ENCODE measurements at places on chromosomes 12 and 14.

DNA sequence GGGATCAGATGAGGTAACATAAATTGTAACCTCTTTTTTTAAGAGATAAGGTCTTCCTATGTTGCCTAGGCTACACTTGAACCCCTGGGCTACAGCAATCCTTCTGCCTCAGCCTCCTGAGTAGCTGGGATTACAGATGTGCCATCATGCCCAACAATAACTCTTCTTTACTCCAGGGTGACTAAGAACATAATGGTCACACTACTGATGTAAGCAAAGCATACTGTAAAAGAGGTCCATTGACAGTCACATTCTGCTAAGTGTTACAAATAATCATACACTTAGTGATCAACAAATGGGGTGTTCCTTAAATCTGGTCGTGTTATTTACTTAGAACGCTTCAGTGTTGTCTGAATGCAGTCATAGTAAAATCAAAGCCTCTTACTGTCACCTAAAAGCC is 68.9 kb downstream of the EPS8 start:
- DNase-seq = no peak

- no peak for DNase-seq
Observed at GRCh38 chr14:46325157-46325556, 326.4 kb downstream of the RPL10L start.

GRCh38 chr14:103512701-103513611 is 9.7 kb downstream of the CKB start:
- no peak for DNase-seq

GRCh38 chr14:52354242-52354641 is 40.1 kb downstream of the PTGER2 start:
- no peak for DNase-seq

GRCh38 chr12:96985515-96986362 is 78.7 kb downstream of the NEDD1 start:
- peak; percentile 70 for DNase-seq

DNA sequence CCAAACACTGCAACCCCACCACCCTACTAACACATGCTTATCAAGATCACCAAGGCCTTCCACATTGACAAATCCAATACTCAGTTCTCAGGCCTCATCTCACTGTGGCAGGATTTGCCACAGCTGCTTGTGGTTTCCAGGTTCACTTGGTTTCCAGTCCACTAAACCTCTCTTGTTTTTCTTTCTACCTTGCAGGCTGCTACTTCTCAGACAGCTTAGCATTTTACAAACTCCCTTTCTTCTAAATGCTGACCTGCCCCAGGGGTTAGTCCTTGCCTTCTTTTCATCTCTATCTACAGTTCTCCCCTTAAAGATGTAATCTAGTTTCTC is 84.1 kb downstream of the BCAT1 start:
- no peak for DNase-seq
